ENCODE measurements at places on chromosomes 7 and 10. TPM values are rescaled to one million over a fixed set of nuclear protein-coding genes. Genes with fewer than 3 reads are reported as not detected.
A peak's percentile ranks its signal among the peaks of the same experiment; 100 is the strongest.

DNA sequence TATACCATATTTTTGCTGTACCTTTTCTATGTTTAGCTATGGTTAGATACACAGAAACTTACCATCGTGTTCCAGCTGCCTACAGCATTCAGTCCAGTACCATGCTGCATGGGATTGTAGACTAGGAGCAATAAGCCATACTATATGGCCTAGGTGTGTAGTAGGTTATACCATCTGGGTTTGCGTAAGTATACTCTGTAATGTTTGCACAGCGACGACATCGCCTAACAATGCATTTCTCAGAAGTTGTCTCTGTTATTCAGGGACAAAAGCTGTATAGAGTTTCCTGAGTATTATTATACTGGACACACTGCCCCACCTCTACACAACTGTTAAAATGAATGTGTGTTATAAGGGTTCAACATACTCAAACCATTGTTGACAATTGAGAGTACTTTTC, 93.8 kb upstream of the MKI67 start:
- DNase-seq, result no peak

DNA sequence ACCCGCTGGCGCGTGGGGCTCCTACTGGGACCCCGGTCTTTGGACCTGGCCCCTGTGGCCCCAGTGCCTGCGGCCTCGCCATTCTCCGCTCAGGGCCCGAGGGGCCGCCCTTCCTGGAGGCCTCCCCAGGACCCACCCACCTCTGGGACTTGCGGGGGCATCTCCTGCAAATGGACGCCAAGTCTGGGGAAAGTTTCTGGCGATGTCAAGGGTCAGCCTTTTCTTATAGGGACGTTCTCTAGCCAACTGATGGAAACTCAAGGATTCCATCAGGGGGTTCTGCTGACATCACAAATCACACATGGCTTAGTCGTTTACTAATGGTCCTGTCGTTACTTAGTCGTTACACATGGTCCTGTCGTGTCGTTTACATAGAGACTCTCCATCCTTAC, 57.7 kb upstream of the RHOBTB1 start:
- no peak for DNase-seq

DNA sequence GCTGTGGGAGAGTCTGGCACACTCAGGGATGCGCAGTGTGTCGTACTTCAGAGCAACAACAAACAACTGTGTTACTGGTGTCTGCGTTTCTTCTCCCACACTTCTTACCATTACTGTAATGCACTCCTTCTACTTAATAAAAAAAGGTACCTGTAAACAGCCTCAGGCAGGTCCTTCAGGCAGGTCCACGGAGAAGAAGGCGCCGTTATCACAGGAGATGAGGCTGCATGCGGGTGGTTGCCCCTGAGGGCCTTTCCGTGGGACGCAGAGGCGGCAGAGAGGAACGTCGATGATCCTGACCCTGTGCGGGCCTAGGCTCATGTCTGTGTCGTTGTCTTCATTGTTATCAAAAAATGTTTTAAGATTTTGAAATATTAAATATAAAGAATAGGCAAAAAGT, 29.4 kb downstream of the NKX6-2 start:
- no peak for DNase-seq

DNA sequence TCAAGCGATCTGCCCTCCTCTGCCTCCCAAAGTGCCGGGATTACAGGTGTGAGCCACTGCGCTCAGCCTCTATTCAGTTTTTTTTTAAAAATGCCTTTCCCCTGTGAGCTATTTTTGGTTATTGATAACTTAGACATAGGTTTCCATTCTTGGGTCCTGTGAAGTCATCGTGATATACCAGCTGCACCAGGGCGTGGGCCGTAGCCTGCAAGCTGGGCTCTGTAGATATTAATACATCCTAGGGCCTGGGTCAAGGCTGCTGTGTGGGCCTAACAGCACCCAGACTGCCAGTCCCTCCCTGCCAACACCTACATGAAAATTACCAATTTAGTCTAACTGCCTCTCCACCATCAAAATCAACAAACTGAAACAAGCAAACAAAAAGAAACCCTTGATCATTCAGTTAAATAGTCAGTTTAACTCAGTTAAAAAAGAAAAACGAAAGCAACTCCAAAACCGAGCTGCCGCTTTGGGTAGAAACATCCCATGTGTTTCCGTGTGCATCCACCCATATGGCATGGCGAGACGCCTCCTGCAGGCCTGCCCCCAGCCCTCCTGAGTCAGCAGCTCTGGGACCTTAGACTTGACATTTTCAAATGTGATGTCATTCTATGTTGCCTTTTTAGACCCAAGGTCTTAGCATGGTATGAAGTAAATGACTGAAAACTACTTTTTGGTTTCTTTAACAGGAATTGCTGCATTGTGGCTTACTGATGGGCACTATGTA, 330.2 kb downstream of the GLRX3 start:
- no peak for DNase-seq

- DNase-seq, result no peak
Observed at GRCh38 chr7:46301677-46302076, 380.6 kb upstream of the IGFBP3 start.

GRCh38 chr7:76040126-76040525, 7.7 kb downstream of the STYXL1 start:
- no peak for DNase-seq

- DNase-seq, result no peak
Observed at GRCh38 chr10:93567277-93568104, 1.0 kb downstream of the FFAR4 start.

GRCh38 chr10:60042914-60043313, 136.6 kb upstream of the CCDC6 start:
- DNase-seq, result no peak

DNA sequence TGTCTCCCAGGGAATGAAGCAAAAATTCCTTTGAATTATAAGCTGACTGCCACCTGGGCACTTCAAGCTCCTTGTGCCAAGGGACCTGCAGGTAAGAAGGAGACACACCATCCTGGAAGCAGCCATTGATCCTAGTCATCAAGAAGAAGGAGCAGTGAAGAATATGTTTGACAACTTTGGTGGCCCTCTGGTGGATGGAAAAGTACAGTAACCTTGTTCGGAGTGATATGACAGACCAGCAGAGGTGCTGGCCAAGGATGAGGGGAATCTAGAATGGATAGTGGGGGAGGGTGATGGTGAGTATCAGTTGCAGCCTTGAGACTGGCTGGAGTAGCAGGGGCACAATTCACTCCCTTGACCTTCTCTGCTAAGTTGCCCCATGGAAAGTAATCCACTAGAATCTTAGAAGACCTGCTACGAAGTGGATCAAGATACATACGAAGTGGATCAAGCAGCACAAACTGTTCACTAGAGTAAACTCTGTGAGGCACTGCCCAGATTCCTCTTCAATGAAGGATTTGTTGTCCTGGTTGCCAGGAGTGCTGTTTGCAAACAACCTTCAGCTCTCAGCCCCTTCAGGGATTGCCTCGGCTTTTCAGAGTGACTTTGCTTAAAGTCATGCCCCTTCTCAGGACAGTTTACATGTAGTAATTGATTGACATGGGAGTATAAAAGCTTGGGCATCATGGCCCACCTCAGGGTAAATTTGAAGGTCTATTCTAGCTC, 44.8 kb upstream of the ORC5 start:
- no peak for DNase-seq

GRCh38 chr10:71893920-71894319, 42.9 kb upstream of the PSAP start:
- no peak for DNase-seq

DNA sequence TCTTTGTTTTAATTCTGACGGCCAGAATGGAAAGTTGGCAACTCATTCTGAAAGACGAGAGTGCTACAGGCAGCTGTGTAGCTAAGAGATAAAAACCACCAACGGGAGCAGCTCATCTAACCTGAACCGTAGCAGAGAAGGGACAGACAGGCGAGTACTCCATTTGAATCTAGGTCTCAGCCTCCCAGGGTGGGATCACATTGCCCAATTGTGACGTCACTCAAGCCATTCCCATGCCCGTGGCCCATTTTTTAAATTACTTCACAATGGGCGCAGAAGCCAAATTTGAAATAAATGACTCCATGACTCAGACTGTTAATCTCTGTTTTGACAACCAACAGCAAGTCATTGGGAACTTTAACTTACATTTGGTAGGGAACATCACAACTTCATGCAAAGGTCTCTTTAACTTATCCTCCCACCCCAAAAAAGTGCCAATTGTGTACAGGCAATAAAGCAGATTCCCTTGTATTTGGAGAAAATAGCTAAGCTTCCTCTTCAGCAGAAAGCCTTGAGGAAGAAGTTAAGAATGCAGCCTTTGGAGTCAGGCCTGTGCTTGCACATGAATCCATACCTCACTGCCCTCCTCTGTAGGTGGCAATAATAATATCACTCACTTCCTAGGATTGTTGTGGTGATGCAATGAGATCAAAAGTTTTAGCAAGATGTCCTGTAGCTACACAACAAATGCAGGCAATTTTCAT, 93.2 kb upstream of the KIF5B start:
- peak; percentile 46 for DNase-seq

DNA sequence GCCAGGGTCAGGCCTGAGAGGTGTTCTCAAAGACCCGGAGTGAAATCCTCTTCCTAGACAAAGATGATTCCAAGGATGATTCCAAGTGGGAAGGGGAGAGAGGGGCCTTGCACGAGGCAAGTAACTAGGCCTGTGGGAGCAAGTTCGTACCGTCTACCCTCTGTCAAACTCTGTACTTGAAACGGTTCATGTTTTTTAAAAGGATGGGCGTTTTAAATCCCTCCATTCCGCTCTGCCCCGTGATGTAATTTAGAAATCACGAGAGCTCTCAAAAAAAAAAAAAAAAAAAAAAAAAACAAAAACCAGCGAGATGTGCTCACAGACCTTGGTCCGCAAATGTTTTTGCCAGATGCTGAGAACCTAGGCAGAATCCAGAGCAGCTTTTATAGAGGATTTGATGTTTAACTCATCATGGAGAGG, 114.7 kb upstream of the CARD11 start:
- no peak for DNase-seq

DNA sequence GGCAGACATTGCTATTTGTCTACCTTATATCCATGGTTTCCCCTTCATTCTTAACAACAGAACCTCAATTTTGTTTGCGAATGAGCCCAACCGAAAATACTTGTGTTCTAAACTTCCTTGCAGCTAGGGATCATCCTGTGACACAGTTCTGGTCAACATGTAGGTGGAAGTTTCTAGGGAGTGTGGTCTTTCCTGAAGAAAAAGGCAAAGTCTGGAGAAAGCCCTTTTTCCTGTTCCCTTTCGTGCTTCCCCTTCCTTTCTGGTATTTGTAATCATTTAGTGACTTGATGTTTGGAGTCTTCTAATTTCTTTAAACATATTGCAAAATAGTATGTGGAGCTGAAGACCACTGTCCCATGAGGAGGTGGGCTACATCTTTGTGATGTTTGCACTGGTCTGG, 2.9 kb upstream of the IFRD1 start:
- no peak for DNase-seq

GRCh38 chr7:50610521-50611277, 45.5 kb upstream of the DDC start:
- DNase-seq, result no peak

GRCh38 chr10:42942279-42942950, 134.5 kb upstream of the RET start:
- no peak for DNase-seq

DNA sequence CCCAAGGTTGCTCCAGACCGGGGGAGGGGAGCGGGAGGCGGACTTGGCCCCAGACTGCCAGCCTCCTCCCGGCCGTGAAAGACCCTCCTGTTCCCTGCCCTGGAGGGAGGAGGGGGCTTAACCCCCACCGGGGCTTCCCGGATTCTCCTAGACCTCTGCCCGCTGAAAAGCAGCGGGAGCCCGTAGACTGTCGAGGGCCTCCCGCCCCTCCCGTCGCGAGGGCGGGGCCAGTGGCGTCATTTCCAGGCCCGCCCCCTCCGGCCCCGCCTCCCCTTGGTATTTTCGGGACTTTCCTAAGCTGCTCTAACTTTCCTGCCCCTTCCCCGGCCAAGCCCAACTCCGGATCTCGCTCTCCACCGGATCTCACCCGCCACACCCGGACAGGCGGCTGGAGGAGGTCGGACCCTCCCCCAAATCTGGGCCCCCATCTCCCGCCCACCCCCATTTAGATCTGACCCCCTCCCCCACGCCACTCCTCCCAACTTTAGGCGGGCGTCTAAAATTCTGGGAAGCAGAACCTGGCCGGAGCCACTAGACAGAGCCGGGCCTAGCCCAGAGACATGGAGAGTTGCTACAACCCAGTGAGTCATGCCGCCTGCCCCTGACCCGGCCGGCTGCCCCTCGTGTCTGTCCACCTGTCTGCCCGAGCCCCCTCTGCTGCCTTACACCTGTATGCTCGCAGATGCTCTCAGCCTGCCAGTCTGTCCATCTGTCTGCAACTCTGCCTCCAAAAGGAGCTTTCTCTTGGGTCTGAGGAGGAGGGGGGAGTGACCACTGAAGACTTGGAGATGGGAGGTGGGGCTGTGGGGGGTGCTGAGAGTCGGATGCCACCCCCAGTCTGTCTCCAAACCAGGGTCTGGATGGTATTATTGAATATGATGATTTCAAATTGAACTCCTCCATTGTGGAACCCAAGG, at the start of gene NFKB2:
TSS of gene NFKB2 (plus strand) at position 306 of the 917 bp plus-strand sequence. CDS start at position 561, 255 bp downstream.
- DNase-seq, result peak; percentile 93

GRCh38 chr10:132804785-132805426, 19.0 kb upstream of the NKX6-2 start:
- no peak for DNase-seq

DNA sequence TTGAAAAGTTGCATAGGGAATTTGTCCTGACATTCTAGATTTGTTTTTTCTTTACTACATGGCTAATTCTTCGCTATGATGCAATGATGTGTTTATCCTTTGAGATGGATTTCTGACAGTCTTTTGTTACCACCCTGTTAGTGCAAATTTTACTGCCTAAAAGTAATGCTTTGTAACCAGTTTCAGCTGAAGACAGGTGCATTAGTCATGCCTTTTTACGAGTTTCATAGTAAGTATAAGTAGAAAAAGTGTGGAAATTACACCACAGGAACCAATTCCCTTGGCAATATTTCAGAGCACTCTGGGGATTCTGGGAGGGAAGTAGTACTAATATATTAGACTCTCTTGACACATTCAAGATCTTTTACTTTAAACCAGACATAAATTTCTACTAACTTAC, 257.8 kb upstream of the DKK1 start:
- no peak for DNase-seq

The KCNIP2 gene
- 2.8 TPM for total RNA-seq

The CYP51A1 gene
- 322 TPM for total RNA-seq

The NME8 gene
- not detected for total RNA-seq

The SFTPD gene
- 0.67 TPM for total RNA-seq

The KRIT1 gene
- total RNA-seq, result 27.4 TPM

The ELFN1 gene
- total RNA-seq, result 0.12 TPM

The ZNF777 gene
- 13.1 TPM for total RNA-seq

The TASOR2 gene
- 41.4 TPM for total RNA-seq

The MINDY4 gene
- total RNA-seq, result 2.2 TPM

The NEBL gene
- total RNA-seq, result 14.1 TPM

The HKDC1 gene
- 14.7 TPM for total RNA-seq

The CLRN3 gene
- 110 TPM for total RNA-seq

The SHH gene
- 8.1 TPM for total RNA-seq

Measured in colonic mucosa (tissue), 4 donors.